Stimulated activated CD4-positive, alpha-beta T cell treated with anti-CD3 and anti-CD28 coated beads, Interleukin-1b, Interleukin-23, amount 100 ng/mL, for 24 hours (primary cell): ENCODE measurements at places on chromosomes 11 and 22.

DNA sequence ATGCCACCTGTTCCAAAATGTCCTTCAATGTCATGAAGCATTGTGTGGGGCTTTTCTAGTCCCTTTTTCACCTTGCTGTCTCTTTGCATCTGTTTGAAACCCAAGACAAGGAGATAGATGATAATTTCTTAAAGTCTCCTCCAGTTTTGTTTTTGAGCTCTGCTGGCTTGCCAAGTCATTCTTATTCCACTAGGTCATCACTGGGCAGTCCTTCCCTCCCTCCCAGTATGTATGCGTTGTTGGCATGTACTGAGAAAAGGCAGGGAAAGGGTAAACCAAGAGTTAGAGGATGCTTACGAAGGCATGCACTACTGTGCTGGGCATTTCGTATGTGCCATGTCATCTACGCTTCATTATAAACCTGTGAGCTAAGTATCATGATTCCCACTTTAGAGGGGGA, 78.6 kb downstream of the PARVA start:
- DNase-seq, result no peak

GRCh38 chr11:17077520-17078401, at the start of gene RPS13:
TSS of gene RPS13 (minus strand) at chr11:17077667. CDS start at chr11:17077641, 26 bp downstream.
- peak; percentile 87 for DNase-seq

DNA sequence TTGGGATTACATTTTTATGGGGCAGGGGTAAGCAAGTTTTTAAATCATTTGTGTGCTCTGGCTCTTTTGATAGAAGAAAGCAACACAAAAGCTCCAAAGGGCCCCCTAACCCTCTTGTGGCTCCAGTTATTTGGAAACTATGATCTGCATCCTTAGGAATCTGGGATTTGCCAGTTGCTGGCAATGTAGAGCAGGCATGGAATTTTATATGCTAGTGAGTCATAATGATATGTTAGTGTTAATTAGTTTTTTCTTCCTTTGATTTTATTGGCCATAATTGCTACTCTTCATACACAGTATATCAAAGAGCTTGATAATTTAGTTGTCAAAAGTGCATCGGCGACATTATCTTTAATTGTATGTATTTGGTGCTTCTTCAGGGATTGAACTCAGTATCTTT, 10.1 kb downstream of the RAG1 start:
- no peak for DNase-seq

- DNase-seq, result no peak
These were observed 2.0 kb upstream of the CASTOR1 start for GRCh38 chr22:30291058-30291892.

DNA sequence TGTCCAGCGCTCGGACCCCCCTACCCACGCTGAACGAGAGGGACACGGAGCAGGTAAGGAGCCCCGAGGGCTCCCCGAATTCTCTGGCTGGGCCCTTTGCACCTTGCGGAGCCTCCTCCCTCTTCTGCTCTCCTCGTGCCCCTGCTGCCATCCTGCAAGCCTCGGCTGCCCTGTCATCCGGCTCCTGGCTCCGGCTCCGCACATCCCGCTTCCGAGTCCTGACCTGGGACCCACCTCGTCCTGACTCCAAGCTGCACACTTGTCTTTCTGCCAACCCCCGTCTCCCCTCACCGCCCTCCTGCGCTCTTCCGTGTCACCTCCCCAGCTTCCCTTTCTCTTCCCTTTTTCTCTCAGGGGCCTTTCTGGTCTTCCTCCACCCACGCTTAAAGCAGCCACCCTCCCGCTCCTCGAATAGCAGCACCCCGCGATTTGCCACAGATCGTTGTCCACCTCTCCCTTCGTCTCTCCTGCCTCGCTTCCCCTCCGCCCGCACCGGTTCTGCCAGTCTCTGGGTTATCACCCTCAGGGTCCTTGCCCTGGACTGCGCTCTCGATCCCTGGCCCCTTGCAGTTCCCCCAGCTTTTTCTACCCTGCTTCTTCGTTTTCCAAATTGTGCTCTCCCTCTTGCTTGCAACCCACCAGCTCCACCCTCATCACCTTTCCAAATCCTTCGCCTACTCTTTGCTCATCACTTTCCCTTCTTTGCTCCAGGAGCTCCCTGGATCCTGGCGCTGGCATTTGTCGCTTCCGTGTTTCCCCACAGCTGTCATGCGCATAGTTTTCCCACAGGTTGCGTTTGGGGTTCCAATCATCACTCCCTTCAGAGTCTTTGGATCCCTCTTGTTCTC, 822 bp downstream of the MARK2 start:
- no peak for DNase-seq

- no peak for DNase-seq
These were observed 55.2 kb upstream of the UBASH3B start for GRCh38 chr11:122600290-122600689.

GRCh38 chr22:29574762-29575450, 6.0 kb downstream of the NIPSNAP1 start:
- no peak for DNase-seq

- DNase-seq, result no peak
These were observed 41.2 kb upstream of the ALX4 start for GRCh38 chr11:44351006-44351660.

GRCh38 chr22:35092406-35092805, 26.4 kb downstream of the ISX start:
- no peak for DNase-seq

DNA sequence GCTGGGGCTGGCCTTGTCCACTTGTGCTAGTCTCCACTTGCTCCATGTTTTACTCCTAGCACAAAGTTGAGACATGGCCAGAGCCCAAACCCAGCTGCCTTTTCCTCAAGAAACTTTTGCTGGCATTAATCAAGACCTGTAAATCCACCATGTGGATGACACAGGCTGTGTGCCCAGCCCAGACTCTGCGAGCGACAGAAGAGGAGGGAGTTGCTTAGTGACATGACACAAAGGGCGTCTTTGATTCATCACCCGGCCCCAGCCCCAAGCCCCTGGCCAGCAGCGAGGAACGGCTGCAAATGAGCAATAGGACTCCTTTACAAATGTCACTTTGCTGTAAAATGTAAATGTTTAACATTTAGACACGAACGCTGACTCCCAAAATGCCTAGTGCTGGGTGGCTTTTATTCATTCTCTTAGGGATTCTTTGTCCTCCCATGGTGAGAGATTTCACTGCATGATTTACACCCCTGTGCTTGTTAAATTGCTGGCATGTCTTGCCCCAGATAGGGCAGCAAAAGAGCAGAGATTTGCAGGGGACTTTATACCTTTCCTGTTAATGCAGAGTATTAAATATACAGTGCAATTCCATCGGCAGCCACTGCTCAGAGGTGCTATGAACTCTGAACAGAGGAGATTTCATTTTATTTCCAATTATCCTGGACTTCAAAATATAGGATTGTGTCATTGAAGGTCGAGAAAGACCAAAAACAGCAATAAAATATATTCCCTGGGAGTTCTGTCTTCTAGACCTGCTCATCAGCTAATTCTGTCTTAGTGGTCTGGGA, 263.6 kb upstream of the NCAM1 start:
- DNase-seq, result no peak
